Caco-2 (cell line): ENCODE measurements at places on chromosomes 12 and 14.

- no peak for DNase-seq
Measured at GRCh38 chr12:116337312-116337711, 59.8 kb upstream of the MED13L start.

DNA sequence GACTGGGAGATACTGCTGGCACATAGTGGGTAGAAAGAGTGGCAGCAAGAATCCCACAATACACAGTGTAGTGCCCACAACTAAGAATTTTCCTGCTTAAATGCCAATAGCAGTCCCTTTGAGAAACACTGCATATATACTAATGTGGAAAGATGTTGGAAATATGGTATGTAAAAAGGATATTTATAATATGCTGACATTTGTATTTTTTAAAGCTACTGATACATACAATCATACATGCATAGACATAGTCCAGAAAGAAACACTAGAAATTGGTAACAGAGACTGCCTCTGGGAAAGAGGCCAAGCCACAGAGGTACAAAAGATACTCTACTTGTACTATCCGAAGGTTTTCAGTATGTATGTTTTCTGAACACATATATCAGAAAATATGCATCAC is 30.3 kb downstream of the TRIP11 start:
- DNase-seq = no peak

DNA sequence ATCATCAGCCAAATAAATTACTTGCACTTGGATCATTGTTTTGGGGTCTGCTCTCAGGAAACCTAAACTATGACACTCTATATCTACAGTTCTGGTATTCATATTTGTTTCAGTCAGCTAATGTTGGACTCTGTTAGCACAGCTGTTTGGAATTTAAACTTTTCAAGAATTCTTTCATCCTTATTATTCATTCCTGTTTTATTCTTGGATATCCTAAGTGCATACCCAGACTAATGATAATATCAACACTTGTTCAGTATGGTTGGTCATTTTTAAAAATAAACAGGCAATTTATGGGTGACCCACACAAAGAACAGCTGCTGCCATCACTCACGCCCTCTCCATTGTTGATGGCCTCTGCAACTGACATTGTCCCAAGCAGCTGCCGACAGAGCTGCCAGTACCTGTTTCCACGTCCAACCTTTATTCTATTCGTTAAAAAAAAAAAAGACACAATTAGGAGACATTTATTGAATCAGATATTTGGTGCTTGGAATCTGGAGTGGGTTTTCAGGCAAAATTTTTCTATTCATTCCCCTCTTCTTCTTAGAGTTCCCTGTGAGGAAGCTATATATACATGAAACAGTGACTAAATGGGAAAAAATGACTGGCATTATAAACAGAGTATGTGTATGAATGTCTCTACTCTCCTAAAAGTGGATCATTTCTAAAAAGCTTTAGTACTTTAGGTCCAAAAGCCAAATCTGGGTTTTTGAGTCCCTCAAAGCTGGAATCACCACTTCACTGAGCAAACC is 252.1 kb upstream of the NAV3 start:
- no peak for DNase-seq

- DNase-seq = no peak
Measured at GRCh38 chr12:119621878-119622277, 28.3 kb downstream of the TMEM233 start.

GRCh38 chr14:64369201-64369600 is 19.0 kb upstream of the MTHFD1 start:
- no peak for DNase-seq

DNA sequence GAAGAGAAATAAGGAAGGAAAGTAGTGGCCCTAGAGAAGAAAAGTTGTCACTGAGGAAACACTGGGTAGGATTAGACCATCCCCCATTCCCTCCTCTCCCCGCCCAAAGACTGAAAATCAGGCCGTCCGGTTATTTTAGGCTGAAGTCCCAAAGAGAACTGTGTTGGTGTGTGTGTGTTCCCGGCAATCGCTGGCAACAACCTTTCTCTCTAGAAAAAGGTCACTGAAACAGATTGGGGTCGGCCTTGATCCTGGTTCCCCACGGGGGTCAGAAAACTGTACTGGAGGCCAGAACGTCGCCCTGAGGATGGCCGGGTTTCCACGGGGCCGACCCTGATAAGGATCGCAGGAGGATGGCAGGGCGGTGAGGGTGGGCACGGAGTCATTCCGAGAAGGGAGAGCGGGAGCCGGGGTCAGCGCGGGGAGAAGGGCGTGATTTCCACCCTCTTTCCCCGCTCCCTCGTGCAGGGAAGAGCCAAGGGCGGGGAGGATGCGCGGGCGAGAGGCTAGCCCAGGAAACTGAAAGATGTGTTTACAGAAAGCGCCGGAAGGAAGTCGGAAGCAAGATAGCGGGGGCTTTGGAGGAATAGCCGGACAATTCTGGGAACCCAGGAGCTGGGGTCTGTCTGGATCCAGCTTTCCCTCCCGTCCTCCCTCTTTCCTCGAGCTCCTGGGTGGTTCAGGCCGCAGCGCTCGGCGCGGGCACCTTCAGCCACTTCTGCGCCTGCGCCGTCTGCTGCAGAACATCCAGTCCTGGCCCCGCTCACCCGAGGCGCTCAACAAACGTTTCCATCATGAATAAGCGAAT is 25.3 kb upstream of the SPTLC2 start:
- no peak for DNase-seq

DNA sequence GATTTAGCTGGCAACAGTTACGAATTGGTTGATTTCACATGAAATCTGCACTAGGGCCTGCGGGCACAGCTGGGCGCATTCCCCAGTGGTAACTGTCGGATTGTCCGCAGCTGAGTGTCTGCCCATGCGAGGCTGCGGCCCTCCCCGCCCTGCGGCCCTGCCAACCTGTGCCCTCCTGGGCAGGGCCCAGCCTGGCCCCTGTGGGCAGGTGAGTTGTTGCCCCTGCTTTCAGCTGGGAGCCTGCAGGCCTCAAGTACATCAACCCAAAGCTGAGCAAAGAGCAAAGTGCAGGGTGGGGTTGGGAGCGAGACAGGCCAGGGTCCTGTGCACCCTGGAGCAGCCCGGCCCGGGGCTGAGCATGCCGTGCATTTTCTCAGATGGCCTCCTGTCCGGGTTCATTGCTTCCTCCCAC is 89.1 kb downstream of the ADGRD1 start:
- DNase-seq = peak; percentile 16

DNA sequence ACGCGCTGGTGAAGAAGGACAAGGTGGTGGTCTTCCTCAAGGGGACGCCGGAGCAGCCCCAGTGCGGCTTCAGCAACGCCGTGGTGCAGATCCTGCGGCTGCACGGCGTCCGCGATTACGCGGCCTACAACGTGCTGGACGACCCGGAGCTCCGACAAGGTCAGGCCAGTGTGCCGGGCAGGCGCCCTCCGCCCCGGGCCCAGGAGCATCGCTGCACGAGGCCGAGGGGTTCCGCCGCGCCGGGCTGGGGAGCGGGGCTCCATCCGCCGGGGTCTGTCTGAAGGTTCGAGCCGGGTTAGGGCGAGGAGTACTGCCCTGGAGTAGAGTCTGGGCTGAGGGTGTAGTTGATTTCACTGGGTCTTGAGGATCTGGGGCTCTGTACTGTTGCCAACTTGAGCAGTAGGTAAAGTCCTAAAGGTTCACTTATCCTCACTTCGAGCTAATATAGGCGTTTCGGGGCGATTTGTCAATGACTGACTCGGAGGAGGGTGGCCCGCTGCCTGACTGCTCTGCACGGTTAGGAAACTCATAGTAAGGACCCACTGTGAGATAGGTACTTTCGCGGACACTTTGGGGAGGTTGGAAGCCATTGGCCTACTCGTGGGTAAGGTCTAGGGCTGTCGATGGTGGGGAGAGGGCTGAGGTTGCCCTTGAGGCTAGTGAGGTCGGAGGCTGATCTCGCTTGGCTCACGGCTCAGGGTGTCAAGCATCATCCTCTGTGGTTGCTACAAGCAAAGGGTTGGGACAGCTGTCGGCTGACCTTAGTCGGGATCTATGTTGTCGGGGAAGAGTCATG is 574 bp downstream of the GLRX5 start:
- DNase-seq = no peak

- no peak for DNase-seq
Measured at GRCh38 chr12:104138797-104139152, 765 bp upstream of the NFYB start.

- no peak for DNase-seq
Measured at GRCh38 chr14:33728010-33728498, 222.8 kb downstream of the EGLN3 start.

- no peak for DNase-seq
Measured at GRCh38 chr14:28875934-28876571, 109.5 kb downstream of the FOXG1 start.

GRCh38 chr12:93536766-93537488 is 35.5 kb upstream of the SOCS2 start:
- DNase-seq = no peak

- DNase-seq = no peak
Measured at GRCh38 chr14:102389246-102389645, 26.5 kb downstream of the TECPR2 start.

GRCh38 chr12:95269892-95270291 is 52.3 kb downstream of the VEZT start:
- DNase-seq = no peak

GRCh38 chr12:27575762-27576118 is 51.7 kb downstream of the PPFIBP1 start:
- no peak for DNase-seq
